ENCODE measurements at places on chromosomes 6 and 20.

DNA sequence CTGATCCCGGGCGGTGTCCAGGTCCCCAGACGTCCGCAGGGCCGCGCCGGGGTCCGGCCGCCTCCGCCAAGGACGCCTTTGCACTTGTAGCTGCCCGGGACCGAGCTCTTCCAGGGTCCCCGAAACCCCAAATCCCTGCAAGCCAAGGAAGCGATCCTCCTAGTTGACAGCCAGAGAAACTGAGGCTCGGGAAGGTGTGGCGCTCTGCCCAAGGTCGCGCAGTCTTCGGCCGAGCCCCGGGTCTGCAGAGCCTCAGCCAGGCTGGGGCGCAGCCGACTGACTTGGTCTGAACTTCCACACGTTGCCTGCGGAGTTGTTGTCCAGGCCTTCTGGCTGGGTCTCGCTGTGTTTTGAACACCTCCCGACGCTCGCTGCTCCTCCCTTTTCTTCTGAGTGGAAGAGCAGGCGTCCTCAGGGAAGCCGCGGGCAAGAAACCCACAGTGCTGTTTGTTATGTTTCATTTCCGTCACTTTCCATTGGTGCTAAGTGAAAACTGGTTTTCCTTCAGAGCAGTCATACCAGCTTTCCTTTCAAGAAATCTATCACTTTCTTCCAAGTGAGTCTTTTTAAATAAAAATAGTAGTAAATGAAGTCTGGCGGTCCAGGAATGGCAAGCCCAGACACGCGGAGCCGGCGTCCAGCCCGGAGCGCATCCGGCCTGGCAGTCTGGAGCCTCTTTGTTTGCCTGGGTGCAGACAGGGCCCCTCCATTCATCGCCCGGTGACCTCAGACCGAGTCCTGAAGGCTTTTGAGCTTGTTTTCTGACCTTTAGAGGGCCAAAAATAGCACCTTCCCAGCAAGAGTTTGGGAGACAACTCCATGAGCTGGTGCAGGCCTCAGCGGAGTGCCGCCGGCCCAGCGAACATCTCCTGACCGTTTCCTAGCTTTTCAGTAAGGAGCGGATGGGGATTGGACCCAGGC, 698 bp downstream of the FAM210B start:
- DNase-seq: peak; percentile 64

GRCh38 chr20:60011512-60012507, 53.6 kb downstream of the CDH26 start:
- no peak for DNase-seq

DNA sequence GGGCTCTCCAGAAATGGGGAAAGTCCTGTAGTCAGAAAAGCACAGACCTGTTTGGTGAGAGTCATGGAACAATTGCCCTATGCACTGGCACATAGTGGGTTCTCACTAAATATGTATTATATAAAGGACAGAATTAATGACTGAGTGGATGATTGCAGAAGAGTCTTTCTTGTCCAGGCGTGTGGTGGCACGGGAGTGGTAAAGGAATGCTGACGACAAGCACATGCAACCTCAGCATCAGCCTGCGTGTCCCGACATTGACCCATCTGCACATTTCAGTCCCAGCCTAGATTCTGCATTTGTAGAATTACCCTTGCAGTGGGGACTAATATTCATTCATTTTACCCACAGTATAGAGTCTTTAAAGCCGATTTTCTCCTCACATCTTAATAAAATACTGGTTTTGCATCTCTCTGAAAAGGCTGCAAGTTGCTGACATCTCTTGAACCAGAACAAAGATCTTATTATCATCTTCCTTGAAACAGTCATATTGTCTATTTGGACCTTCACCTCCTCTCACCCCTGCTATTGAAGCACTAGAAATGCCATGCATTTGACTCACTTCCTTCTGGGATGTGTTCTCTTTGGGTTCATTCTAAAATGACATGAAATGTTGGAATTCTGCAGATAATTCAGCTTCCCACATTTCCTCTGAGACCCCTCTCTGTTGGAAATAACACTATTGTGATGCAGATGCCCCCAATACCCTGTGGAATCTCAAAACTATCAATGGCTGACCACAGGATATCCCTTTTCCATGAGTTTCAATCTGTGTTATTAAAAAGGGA, 883.6 kb upstream of the FLRT3 start:
- DNase-seq: peak; percentile 6

DNA sequence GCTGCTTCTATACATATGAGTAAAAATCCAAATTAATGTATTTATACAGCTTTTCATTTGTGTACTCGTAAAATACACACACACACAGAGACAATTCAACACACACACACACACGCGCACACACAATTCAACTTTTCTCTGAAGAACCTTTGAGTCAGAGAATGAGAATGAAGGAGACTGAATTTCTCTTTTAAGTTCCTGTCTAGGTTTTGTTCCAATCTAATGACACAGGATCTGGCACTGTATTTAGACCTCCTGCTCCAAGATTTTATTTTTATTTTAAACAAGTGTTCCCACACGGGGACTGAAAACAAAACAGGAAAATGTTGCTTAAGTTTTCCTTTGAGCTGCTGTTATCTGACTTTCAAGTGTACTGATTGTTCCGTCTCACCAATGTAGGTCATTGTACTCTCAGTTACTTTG, 250.8 kb downstream of the LAMA2 start:
- DNase-seq: no peak

GRCh38 chr20:19486446-19486845, 271.6 kb upstream of the RIN2 start:
- no peak for DNase-seq

DNA sequence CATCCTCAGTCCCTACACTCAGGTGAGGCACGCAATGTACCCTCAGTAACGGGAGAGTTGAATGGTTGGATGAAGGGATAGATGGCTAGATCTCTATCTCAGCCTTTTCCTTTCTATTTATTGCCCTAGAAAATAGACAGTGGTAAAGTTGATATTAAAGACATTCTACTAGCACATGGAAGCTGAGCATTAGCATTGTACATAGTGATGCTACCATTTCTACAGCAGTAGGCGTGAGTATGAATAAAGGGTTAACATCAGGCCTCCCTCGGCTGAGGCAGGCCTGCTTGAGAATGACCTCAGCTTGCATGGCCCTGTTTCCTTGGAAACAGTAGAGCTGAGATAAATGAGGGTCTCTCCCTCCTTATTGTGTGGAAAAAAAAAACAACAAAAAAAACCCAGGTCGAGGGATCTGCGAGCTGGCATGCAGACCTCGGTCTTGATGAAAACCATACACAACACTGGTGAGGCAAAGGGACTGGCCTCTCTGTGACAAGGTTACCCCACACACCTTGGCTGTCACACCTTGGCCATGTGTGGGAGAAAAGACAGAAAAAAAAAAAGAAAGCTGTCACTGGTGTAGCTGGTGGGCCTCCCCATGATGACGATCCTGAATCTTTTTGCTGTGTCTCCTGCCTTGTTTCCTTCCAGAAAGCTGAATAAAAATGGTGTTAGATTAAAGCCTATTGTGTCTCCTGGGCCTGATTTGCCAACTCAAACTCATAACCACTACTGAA, 160.0 kb downstream of the HACE1 start:
- no peak for DNase-seq

DNA sequence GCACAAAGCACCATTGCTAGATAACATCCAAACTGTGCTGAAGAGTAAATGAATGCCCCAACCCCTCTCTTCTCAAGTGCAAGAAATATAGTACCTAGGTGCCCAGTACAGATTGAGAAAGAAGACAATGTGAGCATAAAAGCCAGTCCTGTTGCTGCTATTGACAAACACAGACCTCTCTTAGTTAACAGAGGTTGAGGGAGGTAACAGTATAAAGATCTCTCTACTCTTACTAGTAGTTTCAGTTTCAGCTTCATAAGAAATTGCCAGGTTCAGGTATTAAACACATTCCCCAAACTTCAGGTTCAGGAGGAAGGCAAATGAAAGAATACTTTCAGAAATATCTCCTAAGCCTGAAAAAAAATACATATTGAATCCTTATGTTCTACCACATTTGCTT, 31.4 kb downstream of the TBC1D32 start:
- DNase-seq: no peak

GRCh38 chr6:144104898-144105487, 9.6 kb upstream of the SF3B5 start:
- peak; percentile 64 for DNase-seq
